ENCODE measurements at places on chromosomes 4 and X. TPM values are rescaled to one million over a fixed set of nuclear protein-coding genes. Genes with fewer than 3 reads are reported as not detected.
A peak's percentile ranks its signal among the peaks of the same experiment; 100 is the strongest.

Gene CHRNA9
- total RNA-seq = not detected

Gene CXCL1
- total RNA-seq = 132 TPM

Gene ITIH6
- not detected for total RNA-seq

Gene EPGN
- total RNA-seq = not detected

Gene NSUN7
- total RNA-seq = 2.4 TPM

DNA sequence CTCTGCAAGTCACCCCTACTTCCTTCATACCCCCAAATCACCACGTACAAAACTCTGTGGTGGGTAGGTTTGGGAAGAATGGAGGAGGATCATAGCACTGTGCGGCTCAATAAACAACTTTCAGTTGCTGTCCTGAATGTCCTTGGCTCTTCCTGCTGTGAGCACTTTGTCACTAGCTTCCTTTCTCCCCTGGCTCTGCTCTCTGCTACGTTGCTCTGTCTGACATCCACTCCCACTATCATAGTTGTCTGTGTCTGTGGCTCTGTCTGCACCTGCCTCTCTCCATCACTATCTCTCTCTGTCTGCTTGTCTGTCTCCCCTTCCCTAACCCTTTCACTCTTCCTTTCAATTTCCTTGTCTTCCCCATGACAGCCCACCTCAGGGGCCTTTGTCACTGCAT is 21.2 kb upstream of the SMPX start:
- H3K36me3 ChIP-seq = peaks cover 1% of the 10 kb centered on the region
- DNase-seq = no peak
- no peak overlapping the region for H3K27ac ChIP-seq
- H3K27me3 ChIP-seq = peaks cover 8% of the 10 kb centered on the region
- H3K4me1 ChIP-seq = no peaks in the 10 kb centered on the region
- no peak overlapping the region for H3K4me3 ChIP-seq

DNA sequence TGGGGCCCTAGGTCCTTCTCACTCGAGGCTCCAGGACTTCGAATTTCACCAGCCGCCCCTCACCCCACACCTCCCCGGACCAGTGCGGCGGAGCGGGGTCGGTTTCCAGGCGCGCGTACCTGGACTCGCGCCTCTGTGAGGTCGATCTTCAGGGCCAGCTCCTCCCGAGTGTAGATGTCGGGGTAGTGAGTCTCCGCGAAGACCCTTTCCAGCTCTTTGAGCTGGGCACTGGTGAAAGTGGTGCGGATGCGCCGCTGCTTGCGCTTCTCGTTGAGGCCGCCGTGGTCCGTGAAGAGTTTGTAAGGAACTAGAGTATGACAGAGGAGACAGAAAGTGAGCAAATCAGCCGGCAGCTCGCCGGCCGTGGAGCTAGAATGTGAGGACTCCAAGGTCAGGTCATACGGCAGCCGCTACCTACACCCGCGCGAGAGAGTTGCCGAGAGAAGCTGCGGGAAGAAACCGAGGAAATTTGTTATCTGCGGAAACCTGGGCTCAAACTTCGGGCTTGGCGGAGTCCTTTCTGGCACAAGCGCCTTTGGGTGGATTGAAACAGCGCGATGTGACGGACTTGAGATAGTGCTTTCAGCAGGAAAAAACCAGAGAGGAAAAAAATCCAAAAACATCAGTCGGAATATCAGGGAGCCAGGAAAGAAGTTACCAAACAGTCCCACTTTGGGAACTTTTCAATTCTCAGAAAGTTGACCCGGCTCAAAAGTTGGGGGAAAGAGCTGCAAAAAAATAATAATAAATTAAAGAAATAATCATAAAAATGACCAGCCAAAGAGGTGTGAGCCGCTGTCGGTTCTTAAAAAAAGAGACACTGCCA is 1.1 kb downstream of the PHOX2B start:
- H3K36me3 ChIP-seq = peaks cover 1% of the 10 kb centered on the region
- peaks cover 90% of the 10 kb centered on the region for H3K27me3 ChIP-seq
- H3K27ac ChIP-seq = no peak overlapping the region
- no peak overlapping the region for H3K4me3 ChIP-seq

DNA sequence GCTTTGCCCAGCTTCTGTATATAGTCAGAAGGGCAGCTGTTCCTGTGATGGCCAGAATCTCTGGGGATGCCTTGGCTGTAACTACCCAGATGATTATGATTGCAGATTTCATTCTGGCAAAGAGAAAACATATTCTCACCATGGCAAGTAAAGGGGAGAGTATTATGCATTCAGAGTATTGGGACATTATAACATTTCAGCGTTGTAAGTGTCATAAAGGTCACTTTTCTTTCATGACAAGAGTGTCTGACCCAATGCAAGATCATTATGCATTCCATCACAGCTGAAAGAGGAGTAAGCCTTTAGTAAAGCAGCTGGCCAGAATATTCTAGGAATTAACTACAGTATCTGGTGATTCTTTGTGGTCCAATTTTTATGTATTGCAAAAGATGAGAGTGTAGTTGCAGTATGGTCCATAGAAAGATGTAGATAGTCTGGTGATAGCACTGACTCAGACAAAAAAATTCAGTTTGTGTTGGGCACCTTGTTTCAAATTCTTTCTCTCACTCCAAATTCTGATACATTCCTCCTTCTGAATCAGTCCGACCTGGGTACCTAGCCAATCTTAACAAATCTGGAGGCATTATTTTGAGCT is 2366.3 kb downstream of the PCDH7 start:
- H3K27ac ChIP-seq = no peak overlapping the region
- no peaks in the 10 kb centered on the region for H3K36me3 ChIP-seq
- H3K4me1 ChIP-seq = peaks cover 42% of the 10 kb centered on the region
- H3K27me3 ChIP-seq = no peaks in the 10 kb centered on the region

DNA sequence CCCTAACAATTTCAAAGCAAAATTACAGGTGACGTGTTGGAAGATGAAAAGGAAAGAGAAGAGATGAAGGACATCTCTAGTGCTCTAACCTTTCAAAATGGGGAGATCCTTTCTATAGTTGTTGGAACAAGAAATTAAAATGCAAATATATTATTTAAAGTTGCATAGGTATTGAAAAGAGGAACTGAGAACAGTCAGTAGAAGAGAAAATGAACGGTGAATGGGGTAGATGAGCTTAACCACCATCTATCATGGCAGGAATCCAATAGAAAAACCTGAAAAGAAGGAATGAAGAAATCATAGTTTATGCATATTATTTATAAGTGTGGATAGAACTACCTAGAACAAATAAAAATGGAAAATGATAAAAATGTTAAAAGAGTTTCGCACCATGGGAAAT is 42.0 kb downstream of the ANXA5 start:
- no peaks in the 10 kb centered on the region for H3K27me3 ChIP-seq
- H3K36me3 ChIP-seq = no peaks in the 10 kb centered on the region
- H3K4me1 ChIP-seq = peaks cover 10% of the 10 kb centered on the region
- H3K27ac ChIP-seq = no peak overlapping the region

DNA sequence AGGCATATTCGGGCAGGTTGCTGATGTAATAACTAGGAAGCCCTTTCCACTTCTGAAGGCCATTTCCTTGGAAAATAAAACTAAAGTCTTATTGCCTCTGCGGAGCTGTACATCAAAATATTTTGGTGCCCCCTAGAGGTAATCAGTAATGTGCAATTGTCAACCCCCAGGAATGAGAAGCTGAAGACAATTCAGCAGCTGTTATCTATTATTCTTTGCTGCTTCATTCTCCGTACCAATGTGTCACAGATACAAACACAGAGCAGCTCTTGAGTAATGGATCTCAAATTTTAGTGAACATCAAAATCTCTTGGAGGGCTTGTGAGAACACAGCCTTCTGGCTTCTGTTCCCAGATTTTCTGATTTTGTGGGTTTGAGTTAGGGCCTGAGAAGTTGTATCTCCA is 3.5 kb upstream of the SLIT2 start:
- peaks cover 3% of the 10 kb centered on the region for H3K36me3 ChIP-seq
- no peak for DNase-seq
- no peak overlapping the region for H3K4me3 ChIP-seq

GRCh38 chr4:26863512-26863911 is 2.9 kb downstream of the STIM2 start:
- no peak overlapping the region for H3K4me3 ChIP-seq
- no peaks in the 10 kb centered on the region for H3K36me3 ChIP-seq
- H3K27ac ChIP-seq = no peak overlapping the region
- no peak for DNase-seq
- H3K27me3 ChIP-seq = no peaks in the 10 kb centered on the region

- H3K27me3 ChIP-seq = no peaks in the 10 kb centered on the region
- no peak overlapping the region for H3K4me3 ChIP-seq
- peaks cover 15% of the 10 kb centered on the region for H3K4me1 ChIP-seq
- no peak overlapping the region for H3K27ac ChIP-seq
- DNase-seq = no peak
Observed at GRCh38 chr4:125796138-125796537, 481.4 kb downstream of the FAT4 start.

- no peak overlapping the region for H3K4me3 ChIP-seq
- no peak for DNase-seq
Observed at GRCh38 chr4:26905172-26905571, 44.5 kb downstream of the STIM2 start.

- H3K4me1 ChIP-seq = no peaks in the 10 kb centered on the region
- H3K36me3 ChIP-seq = peaks cover 28% of the 10 kb centered on the region
- no peak for DNase-seq
- no peak overlapping the region for H3K4me3 ChIP-seq
Observed at GRCh38 chr4:103046416-103047290, 27.1 kb upstream of the SLC9B1 start.

DNA sequence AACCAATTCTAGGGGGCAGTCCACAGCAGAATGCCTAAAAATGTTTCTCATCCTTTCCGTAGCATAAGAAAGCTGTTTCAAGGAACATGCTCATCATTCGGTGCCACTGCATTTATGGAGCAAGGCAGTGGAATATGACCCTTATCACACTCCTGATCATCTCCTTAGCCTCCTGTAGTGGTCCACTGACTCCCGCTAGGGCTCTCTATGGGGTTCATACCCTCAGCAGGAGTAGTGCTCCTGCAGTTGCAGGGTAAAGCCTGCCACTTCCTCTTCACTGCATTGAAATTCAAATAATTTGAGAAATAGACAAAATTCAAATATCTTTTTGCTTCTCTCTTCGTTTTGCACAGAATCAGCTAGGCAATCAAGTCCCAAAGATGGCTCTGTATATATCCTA is 107.0 kb downstream of the NDST3 start:
- H3K4me1 ChIP-seq = no peaks in the 10 kb centered on the region
- no peak for DNase-seq
- no peak overlapping the region for H3K4me3 ChIP-seq
- H3K27ac ChIP-seq = no peak overlapping the region

DNA sequence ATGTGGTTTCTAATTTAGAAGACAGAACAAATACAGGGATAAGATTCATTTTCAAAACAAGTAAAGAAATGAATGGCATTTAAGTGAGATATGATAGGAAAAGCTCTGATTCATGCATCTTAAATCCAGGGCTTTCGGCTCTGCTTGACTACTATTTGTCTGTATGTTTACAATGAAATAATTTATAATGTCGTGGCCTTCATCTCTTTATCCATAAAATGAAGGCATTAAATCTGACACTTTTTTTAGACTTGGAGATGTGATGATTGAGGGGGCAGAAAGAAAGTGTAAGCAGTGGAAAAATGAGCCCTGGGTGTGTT is 115.7 kb upstream of the KIT start:
- no peak for DNase-seq
- H3K4me3 ChIP-seq = no peak overlapping the region
- peak overlapping the region; percentile 24 for H3K27ac ChIP-seq
- no peaks in the 10 kb centered on the region for H3K27me3 ChIP-seq

DNA sequence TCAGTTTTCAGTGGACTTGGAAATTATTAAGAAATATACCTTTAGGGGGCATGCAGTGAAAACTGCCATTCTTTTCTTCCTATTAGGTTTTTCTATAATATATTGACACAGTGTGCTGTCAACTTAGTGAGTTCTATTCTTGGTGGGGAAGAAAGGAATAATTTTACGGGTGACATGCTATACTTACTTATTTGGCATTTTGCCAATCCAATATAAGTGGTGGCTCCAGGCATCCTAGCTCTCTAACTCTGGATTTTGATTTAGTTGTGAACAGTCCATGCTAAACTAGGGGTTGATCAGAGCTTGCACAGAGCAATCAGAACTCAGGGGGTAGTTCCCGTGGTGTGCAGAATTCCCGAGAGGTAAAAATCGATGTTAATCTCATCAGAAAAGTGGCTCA is 277.7 kb upstream of the FTHL17 start:
- DNase-seq = no peak
- peaks cover 27% of the 10 kb centered on the region for H3K4me1 ChIP-seq
- no peaks in the 10 kb centered on the region for H3K27me3 ChIP-seq

GRCh38 chr4:28792917-28793597 is 1927.1 kb upstream of the PCDH7 start:
- H3K27ac ChIP-seq = no peak overlapping the region
- DNase-seq = no peak
- H3K4me3 ChIP-seq = no peak overlapping the region
- H3K4me1 ChIP-seq = peaks cover 6% of the 10 kb centered on the region

GRCh38 chrX:150857453-150857852 is 41.0 kb downstream of the CD99L2 start:
- no peak overlapping the region for H3K4me3 ChIP-seq
- peaks cover 7% of the 10 kb centered on the region for H3K36me3 ChIP-seq
- H3K4me1 ChIP-seq = no peaks in the 10 kb centered on the region
- no peak overlapping the region for H3K27ac ChIP-seq
- no peaks in the 10 kb centered on the region for H3K27me3 ChIP-seq

- H3K4me1 ChIP-seq = peaks cover 67% of the 10 kb centered on the region
- H3K27ac ChIP-seq = no peak overlapping the region
- DNase-seq = no peak
- peaks cover 11% of the 10 kb centered on the region for H3K36me3 ChIP-seq
Observed at GRCh38 chr4:165504184-165504583, 125.4 kb downstream of the CPE start.

DNA sequence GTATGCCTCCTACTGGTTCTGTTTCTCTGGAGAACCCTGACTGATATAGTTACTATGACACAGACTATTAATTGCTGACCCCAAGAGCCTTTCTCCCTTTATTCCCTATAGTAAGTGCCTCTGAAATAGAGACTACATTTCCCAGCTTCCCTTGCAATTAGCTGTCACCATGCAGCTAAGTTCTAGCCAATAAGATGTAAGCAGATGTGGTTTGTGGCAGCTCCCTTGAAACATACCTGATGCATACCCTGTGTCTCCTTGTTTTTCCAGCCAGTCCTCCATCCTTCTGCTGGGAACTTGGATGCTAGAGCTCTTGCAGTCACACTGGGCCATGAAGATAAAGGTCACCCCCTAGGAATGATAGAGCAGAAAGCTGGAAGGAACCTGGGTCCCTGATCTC is 9.7 kb upstream of the TMEM165 start:
- no peak for DNase-seq
- H3K27ac ChIP-seq = no peak overlapping the region
- no peak overlapping the region for H3K4me3 ChIP-seq
- no peaks in the 10 kb centered on the region for H3K27me3 ChIP-seq

All from osteocyte (in vitro differentiated cells).